ENCODE measurements at places on chromosomes 7 and 10.

GRCh38 chr10:35011771-35012191 is 78.4 kb downstream of the CUL2 start:
- no peak for DNase-seq

DNA sequence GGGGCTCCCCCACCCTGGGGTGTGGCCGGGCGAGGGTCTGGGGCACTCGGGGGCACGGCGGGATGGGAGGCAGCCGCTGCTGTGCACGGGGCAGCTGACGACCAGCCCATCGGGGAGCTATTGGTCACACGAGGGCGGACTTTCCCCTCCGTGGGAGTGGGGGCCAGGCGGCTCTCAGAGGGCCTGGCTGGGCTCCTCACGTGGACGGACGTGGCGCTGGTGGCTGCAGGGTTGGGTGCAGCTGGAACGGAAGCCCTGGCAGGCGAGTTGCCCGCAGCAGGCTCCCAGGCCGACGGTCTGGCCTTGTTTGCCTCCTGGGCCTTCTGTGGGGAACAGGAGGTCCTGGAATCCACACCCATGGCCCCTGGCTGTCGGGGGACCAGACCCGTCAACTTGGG is 14.3 kb downstream of the MICALL2 start:
- no peak for DNase-seq

- no peak for DNase-seq
Measured at GRCh38 chr7:154504918-154505317, 452.7 kb downstream of the DPP6 start.

- no peak for DNase-seq
Measured at GRCh38 chr10:117782276-117782675, 239.7 kb downstream of the EMX2 start.

DNA sequence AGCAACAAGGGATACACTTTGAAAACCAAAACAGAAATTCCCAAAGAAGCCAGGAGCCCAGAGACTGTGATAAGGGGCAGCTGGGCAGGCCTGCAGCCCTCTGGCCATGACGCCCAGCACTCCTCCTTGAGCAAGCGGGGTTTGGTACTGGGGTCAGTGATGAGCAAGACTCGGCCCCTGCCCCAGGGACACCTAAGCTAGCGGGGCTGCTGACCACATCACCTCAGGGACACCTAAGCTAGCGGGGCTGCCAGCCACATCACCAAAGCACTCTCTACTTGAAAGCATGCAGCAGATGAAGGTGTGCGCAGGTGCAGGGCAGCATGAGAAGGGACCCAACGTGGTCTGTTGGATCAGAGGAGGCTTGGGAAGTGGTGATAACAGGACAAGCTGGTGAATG is 108.0 kb upstream of the PPP2R2D start:
- no peak for DNase-seq

DNA sequence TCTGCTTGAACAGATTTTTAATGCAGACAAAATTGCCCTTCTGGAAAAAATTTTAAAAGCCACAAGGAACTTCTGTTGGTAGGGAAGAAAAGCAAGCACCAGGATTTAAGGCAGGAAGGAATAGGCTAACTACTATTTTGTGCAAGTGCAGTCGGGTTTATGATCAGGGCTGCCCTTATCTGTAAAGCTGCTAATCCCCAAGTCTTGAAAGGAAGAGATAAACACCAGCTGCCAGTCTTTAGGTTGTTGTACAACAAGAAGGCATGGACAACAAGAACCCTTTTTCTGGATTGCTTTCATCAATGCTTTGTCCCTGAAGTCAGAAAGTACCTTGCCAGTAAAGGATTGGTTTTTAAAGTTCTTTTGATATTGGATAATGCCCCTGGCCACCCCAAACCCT is 40.7 kb downstream of the RALA start:
- no peak for DNase-seq

DNA sequence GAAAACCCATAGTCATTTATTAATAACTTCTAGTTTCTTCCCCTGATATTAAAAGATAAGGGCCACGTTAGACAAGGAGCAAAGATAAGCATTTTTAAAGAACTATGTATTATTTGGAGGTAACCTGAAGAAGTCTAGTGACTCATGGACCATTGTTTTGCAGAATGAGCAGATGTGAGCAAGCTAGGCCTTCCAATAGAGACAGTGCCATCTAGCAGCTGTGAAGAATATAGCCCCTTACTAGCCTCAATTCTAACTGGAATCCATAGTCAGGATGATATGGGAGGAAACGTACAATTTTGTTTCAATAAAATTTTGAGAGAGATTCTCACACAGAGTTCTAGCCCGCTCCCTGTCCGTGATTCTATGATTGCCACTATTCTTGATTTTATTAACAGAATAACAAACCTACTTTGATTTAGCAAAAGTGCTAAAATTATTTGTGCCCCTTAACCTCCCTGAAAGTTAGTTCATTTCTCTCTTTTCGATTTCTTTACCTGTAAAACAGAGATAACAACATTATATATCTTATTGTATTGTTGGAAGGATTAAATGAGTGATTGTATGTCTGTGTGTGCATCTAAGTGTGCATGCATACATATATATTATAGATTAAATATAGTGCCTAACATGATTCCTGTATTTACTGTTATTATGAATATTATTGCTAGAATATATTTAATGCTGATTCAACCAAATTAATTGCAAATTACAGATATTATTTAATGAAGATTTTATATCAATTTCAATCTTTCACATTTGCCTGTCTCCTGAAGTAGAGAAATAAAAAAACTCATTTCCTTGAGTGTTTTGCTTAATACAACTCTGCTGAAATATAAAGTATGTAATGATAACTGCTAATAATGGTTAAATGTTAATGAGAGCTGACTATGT is 22.7 kb downstream of the FAM237B start:
- no peak for DNase-seq

GRCh38 chr10:11586170-11586569 is 25.3 kb downstream of the USP6NL start:
- no peak for DNase-seq

GRCh38 chr10:6217611-6218010 is 14.9 kb downstream of the PFKFB3 start:
- DNase-seq: no peak

DNA sequence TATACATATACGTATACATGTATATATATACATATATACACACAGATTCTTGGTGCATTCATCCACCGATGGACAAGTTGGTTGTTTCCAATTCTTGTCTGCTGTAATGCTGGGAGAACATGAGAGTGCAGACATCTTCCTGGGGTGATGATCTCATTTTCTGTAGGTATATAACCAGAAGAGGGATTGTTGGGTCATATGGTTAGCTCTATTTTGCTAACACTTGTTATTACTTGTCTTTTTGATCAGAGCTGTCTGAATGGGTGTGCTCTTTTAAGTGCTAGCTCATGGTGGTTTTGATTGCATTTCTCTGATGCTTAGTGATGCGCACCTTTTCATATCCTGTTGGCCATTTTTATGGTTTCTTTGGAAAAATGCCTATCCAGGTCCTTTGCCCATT is 106.4 kb downstream of the TAX1BP1 start:
- DNase-seq: no peak

DNA sequence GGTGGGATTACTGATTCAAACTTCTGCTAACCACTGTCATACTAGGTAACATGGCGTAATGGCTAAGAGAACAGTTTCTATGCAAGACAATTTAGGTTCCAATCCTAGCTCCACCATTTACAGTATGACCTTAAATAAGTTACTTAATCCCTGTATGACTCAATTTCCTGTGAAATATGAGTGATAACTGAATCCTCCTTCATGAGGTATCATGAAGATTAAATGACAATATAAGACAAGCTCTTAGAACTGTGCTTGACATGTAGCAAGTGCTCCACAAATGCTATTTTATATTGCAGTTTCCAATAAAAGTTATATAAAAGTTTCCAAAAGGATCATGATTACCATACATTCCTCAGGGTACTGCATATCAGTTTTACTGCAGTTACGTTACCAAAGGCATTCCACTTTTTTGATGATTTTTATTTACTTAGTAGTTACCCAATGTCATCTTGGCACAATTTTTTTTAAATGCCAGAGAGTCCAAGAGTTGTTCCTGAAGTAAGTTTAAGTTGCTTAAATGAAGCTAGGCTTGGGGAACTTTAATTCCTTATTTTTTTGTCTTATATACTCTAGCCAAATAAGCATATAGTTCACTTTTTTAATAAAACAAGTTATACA is 7.1 kb downstream of the DOCK4 start:
- no peak for DNase-seq

DNA sequence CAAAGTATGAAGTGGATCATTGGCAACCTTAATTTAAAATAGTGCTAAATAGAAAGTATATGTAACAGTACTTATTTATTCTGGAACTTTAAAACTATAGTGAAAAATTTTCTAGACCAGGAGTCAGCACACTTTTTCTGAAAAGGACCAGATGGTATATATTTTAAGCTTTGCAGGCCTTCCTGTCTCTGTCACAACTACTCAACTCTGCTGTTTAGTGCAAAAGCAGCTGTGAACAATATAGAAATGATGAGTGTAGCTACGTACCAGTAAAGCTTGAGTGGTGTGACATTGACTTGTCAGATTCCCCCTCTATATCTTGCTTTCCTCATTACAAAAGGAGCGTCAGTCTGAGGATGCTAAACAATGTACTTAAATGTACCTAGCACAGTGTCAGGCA is 88.1 kb upstream of the IGFBP3 start:
- no peak for DNase-seq

- DNase-seq: no peak
Measured at GRCh38 chr7:49001610-49002033, 77.3 kb downstream of the CDC14C start.

GRCh38 chr10:86067436-86068050 is 299.1 kb downstream of the GRID1 start:
- DNase-seq: no peak

GRCh38 chr10:78188446-78188845 is 154.8 kb downstream of the RPS24 start:
- no peak for DNase-seq

DNA sequence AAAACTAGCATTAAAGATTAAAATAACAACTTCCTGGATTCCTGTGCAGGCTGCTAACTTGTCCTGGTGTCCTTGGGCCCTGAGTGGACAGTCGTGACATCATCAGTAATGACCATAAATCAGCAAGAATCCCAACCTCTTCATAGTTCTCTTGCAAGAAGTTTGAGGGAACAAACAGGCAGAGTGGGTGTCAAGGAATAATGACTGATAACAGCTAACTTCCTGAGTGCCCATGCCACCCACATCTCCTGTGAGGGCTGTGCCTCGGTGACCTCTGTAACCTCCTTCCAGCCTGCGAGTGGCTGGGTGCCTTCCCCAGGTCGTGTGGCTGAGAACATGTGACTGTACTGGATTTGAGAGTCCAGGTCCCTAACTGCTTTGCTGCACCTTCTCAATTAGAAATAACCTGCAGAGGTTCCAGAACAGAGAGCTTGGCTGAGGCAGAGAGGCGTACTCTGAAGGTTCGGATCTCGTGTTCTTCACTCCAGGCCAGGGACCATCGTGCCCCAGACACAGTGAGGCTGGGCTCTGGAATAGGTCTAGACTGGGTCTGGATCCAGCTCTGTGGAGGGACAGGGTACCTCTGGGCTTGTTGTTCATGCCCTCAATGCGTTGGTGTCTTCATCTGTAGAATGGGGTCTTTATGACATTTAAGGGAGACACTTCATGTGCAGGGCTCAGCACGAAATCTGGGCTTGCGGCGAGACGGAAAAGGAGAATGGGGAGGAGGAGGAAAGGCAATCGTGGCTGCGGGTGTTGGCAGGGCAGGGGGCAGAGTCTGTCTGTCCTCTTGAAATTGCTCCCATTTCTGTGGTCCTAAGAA is 313.1 kb upstream of the ZNF32 start:
- DNase-seq: no peak

DNA sequence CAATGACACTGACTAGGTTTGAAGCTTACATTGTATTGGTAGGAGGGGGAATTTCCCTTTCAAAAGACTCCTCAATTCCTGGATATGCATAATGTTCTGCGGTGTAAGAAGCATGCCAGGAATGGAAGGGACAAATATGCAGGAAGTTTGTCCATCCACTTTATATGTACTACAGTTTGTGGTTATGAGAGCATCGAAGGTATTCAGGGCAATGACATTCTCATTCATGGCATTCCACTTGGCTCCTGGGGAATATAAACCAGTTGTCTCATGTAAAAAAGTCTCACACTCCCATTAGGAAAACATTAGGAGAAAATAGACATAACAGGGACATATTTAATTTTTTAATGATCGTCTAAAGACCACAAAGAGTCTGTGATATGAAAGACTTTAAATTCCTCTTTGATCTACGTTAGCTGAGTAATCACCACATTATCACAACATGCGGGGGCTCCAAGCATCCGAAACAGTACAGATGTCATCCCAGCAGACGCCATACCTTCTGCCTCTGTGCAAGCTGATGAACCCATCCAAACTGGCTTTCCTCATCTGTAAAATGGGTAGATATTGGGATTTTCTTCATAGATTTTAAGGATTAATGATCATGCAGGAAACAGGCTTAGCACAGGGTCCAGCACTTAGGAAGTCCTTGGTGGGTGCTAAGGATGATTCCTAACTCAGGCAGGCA is 675.3 kb downstream of the INHBA start:
- no peak for DNase-seq

DNA sequence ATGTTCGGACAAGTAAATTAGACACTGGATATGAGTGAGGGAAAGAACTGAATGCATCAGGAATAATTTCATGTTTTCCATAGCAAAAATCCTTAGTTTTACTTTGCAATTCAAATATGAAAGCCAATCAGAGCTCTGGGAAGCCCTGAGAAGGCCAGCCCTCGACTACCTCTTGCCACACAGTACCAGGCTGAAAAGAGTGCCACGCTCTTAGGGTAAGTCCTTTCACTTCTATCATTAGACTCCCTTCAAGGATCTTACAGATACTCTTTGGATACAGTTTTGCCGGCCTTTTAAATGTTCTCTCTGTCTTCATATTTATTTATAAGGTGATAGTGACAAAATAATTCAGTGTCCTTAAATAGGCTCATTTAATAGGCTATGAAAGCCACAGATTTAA is 1.9 kb downstream of the COBL start:
- no peak for DNase-seq

- DNase-seq: no peak
Measured at GRCh38 chr7:25659841-25660240, 431.6 kb upstream of the NPVF start.

DNA sequence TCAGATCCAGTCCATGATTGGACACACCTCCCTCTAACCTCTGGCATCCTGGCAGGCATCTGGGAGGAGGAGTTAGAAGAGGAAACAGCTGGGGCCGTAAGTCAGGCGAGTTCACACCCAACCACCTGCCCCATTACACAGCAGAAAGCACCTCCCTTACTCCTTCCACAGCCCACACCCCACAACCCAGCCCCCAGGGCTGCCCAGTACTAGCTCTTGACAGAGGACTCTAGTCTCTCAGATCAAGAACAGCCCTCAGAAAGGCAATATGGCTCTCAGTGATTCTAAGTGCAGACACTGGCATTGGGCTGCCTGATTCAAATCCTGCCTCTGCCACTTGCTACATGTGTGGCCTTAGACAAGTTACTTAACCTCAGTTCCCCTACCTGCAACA is 34.1 kb downstream of the KCNMA1 start:
- no peak for DNase-seq

All from heart right ventricle (tissue), 16 donors.